Endothelial cell of umbilical vein (primary cell): ENCODE measurements at places on chromosomes 4 and X. TPM values are rescaled to one million over a fixed set of nuclear protein-coding genes. Genes with fewer than 3 reads are reported as not detected.

DNA sequence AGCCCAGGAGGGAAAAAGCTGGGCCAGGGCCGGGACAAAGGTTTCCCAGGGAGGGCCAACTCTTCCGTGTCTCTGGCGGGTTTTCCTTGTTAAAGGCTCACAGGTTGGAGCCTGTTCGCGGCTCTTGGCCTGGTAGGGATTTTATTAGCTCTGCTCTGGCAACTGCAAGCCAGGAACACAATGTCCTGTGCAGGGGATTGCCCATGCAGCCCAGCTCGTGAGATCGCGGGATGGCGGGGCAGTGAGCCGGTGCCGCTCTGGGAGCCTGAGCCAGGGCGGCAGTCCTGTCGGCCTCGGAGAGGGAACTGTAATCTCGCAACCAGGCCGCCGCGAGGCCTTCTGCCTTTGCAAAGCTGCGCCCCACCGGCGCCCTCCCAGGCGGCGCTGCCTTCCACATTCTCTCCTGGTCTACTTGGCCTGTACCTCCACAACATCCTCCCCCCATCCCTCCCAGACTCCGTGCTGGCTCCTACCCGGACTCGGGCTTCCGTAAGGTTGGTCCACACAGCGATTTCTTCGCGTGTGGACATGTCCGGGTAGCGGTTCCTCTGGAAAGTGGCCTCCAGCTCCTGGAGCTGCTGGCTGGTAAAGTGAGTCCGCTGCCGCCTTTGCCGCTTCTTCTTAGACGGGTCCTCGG is 2.1 kb downstream of the PITX2 start:
- DNase-seq = peak; percentile 40

Gene ESX1
- total RNA-seq = not detected in 2 replicates

DNA sequence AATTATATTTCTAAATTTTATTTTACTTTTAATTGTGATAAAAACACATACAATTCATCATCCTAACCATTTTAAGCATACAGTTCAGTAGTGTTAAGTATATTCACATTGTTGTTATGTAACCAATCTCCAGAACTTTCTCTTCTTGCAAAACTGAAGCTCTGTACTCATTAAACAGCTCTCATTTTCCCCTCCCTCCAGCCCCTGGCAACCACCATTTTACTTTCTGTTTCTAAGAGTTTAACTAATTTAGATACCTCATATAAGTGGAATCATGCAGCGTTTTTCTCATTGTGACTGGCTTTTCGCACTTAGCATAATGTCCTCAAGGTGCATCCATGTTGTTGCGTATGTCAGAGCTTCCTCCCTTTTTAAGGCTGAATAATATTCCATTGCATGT is 46.7 kb upstream of the NDP start:
- no peak for DNase-seq

- no peak for DNase-seq
Measured at GRCh38 chr4:155099231-155099630, 109.2 kb upstream of the NPY2R start.

Gene HTRA3
- 8.2 and 12.0 TPM in 2 replicates for total RNA-seq

DNA sequence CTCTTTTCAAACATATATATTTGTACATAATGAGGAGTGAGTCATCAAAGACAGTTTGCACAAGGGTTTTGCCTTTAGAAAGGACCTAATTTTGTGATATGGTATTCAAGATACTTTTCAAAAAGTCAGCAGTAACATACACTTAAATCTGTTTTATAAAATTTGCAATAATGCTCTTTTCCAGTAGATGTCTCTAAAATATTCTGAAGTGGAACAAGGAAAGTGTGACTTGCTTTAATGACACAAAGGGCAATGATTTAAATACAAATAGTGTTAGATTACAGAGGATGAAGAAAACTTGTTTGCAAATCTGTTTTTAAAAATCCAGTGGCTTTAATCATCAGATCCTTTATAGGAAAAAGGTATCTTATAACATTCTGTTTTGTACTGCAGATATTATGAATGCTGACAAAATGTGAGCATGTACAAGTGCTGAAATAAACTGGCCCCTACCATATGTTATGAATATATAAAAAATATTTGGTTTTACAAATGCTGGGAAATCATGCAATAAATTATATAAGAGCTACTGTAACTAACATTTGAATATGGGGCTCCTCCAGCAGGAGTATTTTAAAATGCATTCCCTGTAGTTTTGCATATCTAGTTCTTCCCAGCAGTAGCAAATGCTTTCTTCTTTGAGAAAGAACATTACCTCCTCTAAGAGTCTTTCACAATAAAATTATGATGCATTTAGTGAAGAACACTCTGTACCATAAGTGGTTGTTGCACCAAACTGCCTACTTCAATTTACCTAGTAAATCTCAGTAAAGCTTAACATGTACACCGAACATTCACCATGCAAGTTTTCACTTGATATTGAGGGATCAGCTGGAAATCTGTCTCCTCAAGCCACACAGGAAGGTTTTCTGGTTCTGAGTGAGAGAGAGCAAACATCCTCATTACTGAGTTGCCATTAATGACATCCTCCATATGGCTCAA is 20.2 kb downstream of the MMRN1 start:
- no peak for DNase-seq

DNA sequence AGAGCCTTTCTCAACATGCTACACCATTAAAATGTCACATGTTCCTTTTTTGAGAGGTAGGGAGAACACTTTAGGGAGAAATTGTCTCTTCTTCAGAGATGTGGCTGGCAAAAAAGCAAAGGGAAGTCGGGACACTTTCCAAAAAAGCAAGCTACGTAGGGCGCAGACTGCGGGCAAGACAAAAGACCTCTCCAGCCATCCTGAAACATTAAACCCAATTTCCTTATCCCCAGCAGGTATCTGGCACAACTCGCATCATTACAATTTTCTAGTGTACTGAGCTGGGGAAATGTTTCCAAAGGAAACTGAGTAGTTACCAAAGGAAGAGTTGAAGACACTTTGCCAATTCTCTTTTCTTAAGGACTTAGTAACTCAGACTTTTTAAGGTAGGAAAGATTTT is 116.0 kb downstream of the PACRGL start:
- no peak for DNase-seq

GRCh38 chr4:22483551-22483981 is 32.3 kb downstream of the ADGRA3 start:
- DNase-seq = no peak

DNA sequence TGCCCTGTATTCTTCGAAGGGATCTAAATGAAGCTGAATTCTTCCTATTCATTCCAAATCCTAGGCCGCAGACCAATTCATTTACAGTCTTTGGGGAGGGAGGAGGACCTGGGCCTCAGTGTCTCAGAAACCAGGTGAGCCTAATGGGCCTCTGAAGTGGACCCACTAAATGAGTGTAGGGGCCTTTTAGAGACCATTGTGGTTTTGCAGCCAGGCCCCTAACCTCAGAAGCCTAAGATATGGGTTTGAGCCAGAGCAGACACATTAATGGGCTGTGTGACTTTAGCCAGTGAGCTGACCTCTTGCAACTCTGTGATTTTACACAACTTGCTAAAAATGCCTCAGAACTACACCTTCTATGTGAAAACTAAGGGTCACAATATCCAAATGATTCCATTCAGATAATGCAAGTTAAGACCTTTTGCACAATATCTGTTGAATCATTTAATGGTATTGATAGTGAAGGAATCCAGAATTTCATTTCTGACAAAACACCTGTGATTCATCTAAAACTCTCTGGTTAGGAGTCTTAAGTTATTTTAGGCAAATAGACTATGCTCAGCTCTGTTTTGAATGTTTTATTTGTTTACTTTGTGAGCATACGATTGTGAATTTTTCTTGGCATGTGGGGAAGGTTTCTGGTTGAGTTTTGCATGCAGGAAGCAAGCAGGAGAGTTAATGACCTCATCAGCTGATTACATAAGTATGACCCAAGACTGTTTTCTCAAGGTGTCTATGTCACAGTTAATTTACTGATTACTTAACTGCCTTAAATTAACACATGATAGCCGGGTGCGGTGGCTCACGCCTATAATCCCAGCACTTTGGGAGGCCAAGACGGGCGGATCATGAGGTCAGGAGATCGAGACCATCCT is 75.0 kb downstream of the EVC start:
- DNase-seq = peak; percentile 56

DNA sequence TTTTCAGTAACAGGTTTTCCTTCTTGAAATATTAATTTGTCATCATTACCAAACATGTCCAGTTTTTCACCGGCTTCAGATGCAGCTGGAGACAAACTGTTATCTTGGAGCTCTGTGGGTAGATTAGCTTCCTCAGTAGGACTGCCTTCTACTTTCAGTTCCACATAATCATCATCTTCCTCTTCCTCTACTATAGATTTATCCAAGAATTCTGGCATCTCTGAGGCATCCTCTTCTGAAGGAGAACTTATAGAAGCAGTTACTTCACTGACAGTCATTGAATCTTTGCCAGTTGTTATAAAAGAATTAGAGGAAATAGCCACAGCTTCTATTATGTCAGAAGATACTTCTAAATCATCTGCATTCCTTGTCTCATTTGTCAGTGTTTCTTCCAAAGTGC is 162.9 kb downstream of the LRBA start:
- DNase-seq = no peak

DNA sequence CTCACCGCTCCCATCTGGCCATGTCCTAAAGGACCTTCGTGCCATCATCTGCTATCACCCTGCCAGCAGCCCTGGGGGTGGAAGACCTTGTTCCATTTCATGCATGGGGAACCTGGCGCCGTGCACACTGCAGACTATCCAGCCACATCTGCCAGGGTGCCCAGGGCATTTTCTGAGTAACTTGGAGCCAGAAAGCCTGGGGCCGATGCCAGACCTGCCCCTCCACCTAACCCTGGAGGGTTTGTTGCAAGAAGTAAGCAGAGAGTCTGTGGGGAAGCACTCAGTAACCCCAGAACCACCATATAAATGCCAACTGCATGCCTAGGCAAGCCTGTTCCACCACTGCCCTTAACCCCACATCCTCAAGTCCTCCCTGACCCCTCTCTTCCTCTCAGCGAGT is 7.3 kb downstream of the HAUS7 start:
- DNase-seq = no peak

DNA sequence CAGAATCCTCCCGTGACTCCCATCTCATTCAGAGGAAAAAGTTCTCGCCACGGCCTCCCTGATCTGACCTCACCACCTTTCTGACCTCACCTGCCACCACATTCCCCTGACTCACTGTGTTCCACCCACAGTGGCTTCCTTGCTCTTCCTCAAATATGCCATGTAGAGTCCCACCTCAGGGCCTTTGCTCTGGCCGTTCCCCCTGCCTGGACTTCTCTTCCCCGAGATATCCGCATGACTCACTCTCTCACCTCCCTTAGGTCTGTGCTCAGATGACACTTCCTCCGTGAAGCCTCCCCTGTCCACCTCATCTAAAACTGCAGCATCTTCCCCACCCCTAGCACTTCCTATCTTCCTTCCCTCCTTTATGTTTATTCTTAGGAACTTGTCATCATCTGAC is 7.2 kb upstream of the TSPYL2 start:
- no peak for DNase-seq

DNA sequence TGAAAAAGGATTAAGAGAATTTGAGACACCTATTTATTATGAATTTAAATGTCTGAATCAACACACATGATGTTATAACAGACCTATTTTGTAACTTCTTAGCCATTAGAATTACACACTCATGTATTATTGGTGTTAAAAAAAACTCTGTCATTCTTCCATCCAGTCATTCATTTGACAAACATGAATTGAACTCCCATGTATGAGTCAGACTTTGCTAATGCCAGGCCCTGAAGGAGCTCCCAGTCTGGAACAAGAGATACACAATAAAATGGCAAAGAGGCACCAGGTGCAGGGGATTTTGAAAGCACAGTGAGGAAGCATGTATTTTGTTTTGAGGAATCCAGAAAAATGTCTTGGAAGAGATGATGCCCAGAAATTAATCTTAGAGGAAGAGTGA is 87.7 kb upstream of the EFHC2 start:
- DNase-seq = no peak

DNA sequence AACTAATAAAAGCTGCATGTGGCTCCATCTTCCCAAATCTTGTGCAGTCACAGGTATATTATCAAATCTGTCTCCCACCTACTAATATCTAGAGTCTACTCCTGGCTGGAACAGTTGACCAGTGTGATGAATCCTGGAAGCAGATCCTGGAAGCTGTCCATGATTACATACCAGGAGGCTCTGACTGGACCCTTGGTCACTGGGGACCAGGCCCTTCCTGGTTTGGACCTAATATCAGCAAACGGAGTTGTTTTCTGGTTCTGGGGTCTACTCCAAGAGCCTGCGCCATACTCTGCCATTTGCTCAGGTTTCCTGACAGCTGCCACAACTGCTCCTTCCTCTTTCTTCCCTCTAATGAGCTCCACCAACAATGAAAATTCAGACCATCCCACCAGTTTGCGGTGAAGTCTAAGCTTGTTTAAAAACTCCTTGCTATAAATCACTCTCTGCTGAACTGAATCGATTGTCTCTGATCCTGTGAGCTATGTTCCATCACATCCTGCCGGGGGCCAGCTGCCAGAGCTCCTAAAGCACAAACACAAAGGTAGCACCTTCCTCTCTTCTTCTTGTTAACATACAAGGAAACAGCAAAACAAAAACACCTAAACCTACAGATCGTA is 114.2 kb downstream of the PALLD start:
- DNase-seq = no peak

DNA sequence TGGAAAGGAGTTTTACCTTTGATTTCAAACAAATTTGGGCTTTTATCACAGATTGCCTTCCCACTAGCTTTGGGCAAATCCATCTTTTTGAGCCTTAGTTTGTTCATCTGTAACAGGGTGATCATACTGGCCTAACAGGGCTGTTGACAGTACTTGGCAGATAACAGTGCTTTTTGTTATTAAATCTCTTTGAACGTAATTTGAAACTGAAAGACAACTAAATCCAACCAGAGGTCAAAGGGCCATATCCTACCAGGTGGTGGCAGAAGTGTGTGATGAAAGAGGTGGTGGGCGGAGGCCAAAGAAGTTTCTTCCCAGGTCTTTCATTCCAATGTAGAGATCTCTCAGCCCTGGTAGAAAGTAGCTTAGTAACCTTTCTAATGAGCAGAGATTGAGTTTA is 35.2 kb upstream of the TADA2B start:
- no peak for DNase-seq

- no peak for DNase-seq
Measured at GRCh38 chr4:78764498-78764961, 11.6 kb upstream of the BMP2K start.
